Germinal center (tissue), 1 donor: ENCODE measurements at places on chromosomes 5 and 9.

DNA sequence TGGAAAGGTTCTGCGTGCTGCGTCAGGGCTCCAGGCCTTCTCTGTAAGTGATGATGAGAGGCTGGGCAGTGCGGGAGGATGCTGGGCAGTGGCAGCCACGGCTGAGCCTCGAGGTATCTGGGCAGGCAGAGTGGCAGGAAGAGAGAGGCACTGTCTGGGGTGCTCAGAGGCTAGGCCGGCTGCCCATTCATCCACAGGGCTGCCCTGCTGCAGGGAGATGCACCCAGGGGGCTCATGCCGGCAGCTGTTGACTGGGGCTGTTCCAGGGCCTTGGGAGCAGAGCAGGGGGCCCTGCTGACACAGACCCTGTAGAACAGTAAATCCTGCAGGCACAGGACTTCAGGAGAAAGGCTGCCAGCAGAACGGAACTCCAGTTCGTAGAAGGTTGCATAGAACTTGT, 88.8 kb downstream of the BOD1 start:
- no peak for DNase-seq

DNA sequence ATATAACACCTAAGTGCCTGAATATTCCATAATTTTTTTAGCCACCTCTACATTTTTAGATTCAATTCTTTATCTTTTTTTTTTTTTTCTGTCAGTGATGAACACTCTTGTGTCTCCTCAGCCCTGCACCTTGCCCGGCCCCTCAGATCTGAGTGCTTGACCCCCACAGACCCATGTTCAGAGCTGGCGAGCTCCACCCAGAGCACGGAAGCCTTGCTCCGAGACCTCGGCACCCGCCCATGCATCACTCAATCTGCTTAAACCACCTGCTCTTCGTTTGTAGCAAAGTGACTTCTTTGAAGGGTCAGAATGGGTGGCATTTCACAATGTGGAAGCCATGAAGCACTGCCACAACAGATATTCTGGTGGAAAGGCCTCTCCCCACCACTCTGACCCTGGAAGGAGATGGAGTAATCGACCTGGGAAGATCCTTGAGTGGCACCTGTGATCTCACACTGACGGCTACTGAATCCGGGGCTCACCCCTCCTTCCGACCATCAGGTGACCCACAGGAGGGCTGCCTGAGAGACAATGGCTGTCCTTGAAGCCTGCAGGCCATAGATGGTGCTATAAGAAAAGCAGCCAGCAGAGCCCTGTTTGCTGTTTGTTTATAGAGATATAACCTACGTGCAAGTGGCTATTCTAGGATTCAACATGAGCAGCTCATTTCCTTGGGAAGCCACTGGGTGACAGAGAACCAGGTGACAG, 261.1 kb upstream of the IRX4 start:
- DNase-seq = no peak

- no peak for DNase-seq
Measured at GRCh38 chr9:126428534-126429175, 102.0 kb downstream of the MVB12B start.

DNA sequence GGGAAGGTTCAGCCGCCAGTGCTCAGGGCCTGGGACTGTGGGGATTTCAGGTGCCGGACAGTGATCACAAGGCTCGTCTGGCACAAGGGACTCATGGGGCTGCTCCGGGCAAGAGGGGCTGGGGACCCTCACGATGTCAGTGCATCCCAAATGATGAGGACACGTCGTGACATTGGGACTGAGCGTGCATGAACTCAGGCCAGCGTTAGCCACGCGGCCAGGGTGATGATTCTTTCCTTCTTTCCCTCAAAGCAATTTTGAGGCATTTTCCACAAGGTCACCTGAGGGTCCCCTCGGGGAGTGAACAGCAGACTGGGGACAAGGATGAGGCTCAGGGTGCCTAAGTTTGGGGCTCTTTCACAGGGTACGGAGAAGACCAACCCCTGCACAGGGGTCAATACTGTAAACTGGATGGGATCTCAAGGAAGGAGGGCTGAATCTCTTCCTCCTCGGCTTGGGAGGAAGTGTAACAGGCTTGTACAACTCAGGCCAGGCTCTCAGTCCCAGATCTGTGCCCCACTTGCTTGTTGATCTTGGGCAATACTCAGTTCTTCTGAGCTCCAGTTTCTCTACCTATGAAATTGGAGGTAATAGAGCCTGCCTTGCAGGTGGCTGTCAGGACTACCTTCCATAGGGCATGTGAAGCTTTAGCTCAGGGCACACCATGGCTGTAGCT, 78.5 kb downstream of the PRRT1B start:
- no peak for DNase-seq

GRCh38 chr5:135190416-135191083, 156.5 kb upstream of the PITX1 start:
- DNase-seq = no peak

GRCh38 chr9:76866689-76867088, 39.2 kb downstream of the PRUNE2 start:
- DNase-seq = no peak

GRCh38 chr5:111262815-111263214, 38.6 kb downstream of the CAMK4 start:
- no peak for DNase-seq

DNA sequence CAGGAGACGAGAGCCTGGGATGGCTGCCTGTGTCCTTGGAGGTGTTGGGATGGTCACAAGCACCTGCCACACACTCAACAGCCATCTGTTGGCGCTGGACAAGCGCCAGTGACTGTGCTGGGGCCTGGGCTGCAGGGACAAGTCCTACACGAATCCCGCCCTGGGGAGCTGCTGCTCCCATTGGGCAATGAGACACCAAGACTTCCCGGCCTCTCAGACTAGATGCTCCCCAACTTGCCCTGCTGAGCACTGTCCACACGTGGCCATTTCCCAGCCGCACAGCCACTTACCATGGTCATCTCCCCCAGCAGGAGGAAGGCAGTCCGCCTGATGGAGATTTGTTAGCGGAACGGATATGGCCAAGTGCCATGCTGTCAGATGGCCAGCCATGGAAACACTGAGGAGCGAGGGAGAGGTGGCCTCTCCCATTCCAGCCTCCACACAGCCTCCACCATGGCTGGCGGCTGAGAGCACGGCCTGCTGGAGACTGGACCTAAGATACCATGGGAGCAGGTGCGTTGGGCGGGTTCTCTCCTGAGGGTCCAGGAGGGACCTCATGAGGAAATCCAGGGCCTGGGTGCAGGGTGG, 43.9 kb downstream of the PRRT1B start:
- DNase-seq = no peak

DNA sequence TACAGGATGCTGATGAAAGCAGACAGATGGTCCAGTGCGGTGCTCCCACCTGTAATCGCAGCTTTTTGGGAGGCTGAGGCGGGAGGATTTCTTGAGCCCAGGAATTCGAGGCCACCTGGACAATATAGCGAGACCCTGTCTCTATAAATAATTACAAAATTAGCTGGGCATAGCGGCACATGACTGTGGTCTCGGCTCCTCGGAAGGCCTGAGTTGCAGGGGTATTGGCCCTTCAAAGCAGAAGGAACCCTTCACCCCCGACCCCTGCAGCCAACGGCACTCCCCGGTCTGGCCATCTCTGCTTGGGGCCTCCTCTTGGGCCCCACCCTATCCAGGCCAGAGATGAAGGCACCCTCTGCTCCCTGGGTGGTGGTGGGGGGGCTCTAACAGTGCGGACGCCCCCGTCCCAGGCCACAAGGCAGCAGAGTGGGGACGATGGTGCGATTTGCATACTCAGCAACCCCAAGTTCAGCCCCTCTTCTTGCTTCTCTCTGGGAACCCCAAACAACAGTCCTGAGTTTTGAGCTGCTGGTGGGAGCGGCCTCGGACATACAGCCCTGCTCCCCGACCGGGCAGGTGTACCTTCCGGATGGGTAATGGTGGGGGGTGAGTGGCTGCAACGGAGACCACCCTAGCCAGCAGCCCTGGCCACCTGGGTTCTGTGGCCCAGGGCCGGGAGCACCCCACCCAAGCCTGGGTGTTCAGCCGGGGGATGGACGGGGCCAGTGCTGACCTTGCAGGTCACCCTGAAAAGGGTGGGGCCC, 50.7 kb downstream of the NACC2 start:
- DNase-seq = no peak

DNA sequence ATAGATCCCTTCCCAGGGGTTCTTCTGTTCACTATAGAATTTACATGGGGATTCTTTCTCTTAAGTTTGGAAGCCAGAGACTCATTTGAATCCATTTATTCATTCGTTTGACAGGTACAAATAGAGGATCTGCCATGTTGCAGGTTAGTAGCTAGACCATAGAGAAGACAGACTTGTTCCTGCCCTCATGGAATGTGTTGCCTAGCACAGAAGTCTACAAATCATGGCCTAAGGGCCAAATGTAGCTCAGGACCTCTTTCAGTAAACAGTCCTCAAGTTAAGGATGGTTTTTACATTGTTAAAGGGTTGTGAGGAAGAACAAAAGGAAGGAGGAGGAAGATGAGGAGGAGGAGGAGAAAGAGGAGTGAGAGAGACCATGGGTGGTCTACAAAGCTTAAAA, 114.7 kb upstream of the SLC44A1 start:
- no peak for DNase-seq

- DNase-seq = no peak
Measured at GRCh38 chr5:132927355-132928061, 35.9 kb downstream of the AFF4 start.

- DNase-seq = no peak
Measured at GRCh38 chr5:55037046-55037771, 13.2 kb downstream of the GZMK start.

DNA sequence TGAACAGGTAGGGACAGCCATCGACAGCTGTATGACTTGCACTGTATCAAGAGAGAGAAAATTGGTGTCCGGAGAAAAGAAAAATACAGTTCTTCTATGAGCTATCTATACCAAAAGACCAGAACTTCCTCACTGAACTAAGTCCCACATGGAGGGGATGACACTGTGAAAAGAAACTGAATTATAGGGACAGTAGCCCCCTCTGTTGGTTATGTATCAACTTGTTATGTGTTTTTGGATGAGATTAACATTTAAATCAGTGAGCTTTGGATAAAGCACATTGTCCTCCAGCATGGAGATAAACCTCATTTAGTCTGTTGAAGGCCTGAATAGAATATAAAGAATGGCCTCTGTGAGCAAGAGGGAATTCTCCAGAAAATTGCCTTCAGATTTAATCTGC, 176.6 kb upstream of the SH3GL2 start:
- peak; percentile 2 for DNase-seq

GRCh38 chr5:111562561-111562960, 50.2 kb upstream of the STARD4 start:
- no peak for DNase-seq

- DNase-seq = no peak
Measured at GRCh38 chr9:97793067-97793466, 60.0 kb upstream of the FOXE1 start.

- DNase-seq = no peak
Measured at GRCh38 chr5:142870532-142871362, 100.6 kb downstream of the ARHGAP26 start.

GRCh38 chr9:114364134-114365041, 23.4 kb downstream of the AKNA start:
- DNase-seq = no peak

- DNase-seq = no peak
Measured at GRCh38 chr9:134488331-134489280, 153.0 kb upstream of the COL5A1 start.
